ENCODE measurements at places on chromosomes 5 and 9. TPM values are rescaled to one million over a fixed set of nuclear protein-coding genes. Genes with fewer than 3 reads are reported as not detected.
A peak's percentile ranks its signal among the peaks of the same experiment; 100 is the strongest.

DNA sequence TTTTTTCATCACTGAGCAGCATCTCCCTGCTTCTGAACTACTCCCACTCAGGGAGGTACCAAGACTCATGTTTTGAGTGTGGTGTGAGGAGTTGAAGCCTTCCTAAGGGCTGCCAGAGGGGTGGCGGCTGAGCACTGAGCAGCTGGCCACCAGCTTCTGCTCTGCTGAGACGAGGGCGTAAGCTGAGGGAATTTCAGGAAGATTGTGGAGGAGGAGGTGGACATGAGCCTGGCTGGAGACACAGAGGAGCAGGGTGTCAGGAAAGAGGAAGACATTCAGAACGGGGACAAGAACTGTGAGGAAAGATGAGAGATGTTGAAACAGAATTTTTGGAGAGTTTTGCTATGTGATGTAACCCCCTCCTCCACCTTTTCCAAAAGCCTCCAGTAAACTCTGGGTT is 7.8 kb downstream of the LCP2 start:
- no peak for DNase-seq

CARTPT gene
- total RNA-seq: not detected

GRCh38 chr9:3912280-3912679 is 386.5 kb upstream of the RFX3 start:
- DNase-seq: no peak

DNA sequence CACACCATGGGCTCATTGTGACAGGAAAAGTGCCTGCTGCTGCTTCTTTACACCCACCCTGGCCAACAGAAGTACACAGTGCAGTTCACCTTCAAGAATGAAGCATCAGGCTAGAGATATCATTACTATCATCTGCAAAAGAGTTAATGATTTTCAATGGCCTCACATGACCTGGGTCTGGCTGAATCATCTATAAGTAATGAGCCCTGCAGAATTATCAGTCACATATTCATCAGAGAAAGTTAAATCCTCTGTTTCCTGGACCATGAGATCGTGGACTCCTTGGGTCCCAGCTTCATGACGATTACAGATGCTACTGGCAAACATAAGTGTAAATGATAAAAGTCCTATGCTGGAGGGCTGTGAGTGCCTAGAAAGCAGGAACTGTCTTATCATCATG is 8.3 kb downstream of the BAG1 start:
- no peak for DNase-seq

- DNase-seq: peak; percentile 38
Measured at GRCh38 chr9:134483361-134484184, 157.3 kb downstream of the RXRA start.

GRCh38 chr5:79512471-79513307 is 1.2 kb downstream of the HOMER1 start:
- DNase-seq: no peak

DNA sequence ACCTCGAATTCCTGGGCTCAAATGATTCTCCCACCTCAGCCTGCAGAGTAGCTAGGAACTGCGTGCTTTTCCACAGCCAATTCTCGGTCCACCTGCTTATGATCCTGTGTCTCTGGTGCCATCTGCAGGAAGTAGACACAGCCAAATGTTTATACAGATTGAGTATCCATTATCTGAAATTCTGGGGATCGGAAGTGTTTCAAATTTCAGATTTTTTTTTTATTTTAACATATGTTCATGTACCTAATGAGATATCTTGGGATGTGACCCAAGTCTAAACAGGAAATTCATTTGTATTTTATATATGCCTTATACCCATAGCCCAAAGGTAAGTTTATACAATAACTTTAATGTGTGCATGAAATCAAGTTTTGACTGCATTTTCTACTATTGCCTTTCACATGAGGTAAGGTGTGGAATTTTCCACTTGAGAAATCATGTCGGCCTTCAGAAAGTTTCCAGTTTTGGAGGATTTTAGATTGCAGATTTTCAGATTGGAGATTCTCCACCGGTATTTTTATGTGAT is 89.5 kb downstream of the ESM1 start:
- no peak for DNase-seq

GRCh38 chr9:113996531-113997001 is 81.5 kb downstream of the AMBP start:
- DNase-seq: peak; percentile 54

PDGFRB gene
- 217 TPM for total RNA-seq

LAMC3 gene
- total RNA-seq: 0.39 TPM

DNA sequence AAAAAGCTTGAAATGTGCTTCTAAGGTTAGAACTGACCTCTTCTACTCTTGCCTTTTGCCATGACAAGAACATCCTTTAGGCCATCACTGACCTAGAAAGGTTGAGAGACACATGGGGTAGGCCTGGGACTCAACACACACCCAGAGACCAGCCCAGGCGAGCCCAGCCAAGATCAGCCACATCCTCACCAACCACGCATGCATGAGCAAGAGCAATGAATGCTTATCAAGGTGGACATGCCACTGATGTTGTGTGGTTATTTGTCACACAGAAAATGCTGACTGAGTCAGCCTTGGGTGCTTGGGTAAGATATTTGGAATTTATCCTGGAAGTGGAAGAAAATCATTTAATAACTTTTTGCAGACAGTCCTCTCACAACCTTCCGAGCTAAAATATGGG is 39.4 kb downstream of the SMIM23 start:
- DNase-seq: no peak

DMRT1 gene
- not detected for total RNA-seq

All from aorta (tissue), 5 donors.